ENCODE measurements at places on chromosomes 13 and 19.

GRCh38 chr13:80574113-80574850 lies 233.4 kb upstream of the SPRY2 start:
- DNase-seq = no peak

DNA sequence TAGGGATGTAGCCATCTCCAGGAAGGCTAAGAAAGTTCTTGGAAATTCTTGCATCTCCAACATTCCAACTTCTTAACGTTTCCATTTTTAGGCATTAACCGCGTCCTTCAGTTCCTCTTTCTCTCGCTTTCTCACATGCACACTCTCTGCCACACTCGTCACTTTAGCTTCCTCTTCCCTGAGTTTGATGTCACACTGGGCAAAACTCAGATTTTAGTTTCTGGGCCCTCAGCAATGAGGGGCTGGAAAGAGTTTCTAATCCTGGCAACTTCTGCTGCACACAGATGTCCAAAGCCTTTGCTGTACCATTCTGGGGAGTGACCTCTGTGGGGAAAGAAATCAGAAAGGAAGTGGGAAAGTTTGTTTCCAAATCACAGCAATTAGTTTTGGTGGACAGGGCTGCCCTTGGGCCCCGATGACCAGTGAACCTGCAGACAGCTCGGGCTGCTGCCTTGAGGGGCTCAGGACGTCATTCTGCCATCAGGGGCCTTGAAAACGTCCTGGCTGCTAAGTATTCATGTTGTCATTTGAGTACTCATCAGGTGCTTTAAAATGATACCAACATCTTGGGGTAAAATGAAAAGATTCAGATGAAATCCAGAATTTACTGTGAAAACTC lies 89.3 kb downstream of the KL start:
- no peak for DNase-seq

- DNase-seq = peak; percentile 9
Measured at GRCh38 chr13:99496184-99497142, 4.8 kb upstream of the TM9SF2 start.

DNA sequence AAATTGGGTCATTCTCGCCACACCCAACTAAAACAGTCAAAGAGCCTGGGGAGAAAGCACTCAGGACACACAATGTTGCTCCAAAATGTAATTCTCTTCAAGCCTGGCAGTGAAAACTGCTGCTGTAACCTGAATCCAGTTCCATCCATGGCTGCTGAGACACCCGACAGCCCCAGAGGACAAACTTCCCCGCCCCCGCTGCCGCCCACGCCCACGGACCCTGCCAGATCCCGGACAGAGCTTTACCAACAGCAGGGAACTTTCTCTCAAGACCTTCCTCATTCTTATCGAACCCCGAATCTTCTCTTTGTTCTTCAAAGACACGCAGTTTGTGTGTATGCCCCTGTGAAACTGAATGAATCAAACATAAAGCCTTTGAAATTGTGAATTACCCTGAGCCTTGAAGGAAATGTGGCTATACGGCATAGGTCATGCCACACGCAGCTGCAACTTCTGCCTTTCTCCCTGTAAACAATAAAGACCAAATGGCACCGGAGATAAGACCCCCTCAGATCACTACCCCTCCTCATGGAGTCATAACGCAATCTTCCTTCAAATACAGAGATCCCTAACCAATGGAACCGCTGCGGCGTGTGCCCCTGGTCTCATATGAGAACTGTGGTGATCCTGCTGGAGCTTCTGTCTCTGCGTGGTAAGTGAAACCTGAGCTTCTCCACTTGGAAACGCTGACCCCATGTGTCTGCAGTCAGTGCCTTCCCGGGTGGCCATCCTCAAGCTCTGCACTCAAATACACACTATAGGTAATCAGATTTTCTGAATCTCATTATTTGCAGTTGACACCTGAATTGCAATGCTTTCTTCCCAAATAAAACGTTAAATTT lies 4.8 kb upstream of the LAMP1 start:
- DNase-seq = no peak

DNA sequence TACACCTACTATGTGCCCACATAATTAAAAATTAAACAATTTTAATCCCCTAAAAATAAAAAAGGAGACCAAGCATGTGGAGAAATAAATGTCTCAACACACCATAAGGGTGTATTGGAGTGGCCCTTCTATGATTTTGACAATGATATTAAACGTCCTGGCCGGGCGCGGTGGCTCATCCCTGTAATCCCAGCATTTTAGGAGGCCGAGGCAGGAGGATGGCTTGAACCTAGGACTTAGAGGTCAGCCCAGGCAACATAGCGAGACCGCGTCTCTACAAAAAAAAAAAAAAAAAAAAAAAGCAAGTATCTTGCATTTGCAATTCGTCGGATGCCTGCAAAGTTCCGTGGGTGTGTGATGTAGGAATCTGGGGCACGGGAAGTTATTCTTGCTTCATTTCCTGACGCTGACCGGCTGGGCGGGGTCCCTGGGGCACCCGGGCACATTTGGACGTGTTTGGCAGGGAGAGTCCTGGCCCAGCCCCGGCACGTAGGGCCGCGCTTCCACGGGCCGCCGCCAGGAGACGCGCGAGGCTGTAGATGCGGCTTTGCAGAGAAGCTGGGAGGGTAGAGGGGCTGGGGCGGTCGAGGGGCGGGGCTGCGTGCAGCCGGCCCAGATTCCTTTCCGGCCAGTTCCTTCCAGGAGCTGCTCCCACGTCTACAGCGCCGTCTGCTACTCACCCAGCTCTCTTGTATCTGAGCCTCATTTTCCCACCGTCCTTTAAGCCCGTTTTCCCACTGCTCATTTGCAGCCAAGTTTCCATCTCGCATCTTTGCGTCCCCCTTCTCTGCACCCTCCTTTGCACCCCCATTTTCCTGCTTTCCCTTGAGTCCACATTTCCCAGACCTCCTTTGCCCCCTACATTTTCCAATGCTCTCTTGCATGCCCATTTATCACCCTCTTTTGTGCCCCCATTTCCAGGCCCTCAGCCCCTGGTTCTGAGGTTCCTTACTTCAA lies 2.2 kb upstream of the TSPAN16 start:
- DNase-seq = peak; percentile 84

GRCh38 chr13:27482983-27483382 lies 32.6 kb upstream of the MTIF3 start:
- no peak for DNase-seq

DNA sequence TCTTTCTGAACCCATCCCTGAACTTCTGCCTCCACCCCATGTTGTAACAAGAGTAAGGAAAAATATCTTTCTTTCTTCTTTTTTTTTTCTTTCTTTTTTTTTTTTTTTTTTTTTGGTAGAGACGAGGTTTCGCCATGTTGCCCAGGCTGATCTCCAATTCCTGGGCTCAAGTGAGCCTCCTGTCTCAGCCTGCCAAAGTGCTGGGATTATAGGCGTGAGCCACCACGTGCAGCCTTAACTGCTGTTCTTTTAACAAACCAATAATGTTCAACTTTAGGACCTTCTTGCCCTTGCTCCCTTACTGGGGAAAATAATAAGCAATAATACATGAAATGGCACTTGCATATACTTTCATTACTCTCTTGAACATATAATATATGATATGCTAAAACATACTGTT lies 19.6 kb downstream of the GPR183 start:
- DNase-seq = no peak

GRCh38 chr13:90205911-90206310 lies 1141.6 kb upstream of the MIR17HG start:
- no peak for DNase-seq

DNA sequence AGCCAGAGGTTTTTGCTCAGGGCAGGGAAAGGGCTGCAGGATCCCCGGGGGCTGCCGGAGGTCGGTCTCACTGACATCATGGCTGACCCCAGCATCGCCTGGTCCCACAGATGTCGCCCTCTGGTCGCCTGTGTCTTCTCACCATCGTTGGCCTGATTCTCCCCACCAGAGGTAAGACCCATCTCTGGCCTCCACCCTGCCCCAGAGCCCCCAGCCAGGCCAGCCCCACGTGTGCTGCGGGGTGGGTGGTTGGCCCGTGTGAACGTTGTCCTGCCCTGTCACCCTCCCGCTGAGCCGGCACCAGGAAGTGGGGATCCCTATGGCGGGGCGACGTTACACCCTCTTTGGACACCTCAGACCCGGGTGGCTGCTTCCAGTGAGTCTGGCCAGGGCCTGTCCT lies 906 bp downstream of the FXYD5 start:
- no peak for DNase-seq

- DNase-seq = no peak
Measured at GRCh38 chr13:30572859-30573275, 44.9 kb upstream of the USPL1 start.

DNA sequence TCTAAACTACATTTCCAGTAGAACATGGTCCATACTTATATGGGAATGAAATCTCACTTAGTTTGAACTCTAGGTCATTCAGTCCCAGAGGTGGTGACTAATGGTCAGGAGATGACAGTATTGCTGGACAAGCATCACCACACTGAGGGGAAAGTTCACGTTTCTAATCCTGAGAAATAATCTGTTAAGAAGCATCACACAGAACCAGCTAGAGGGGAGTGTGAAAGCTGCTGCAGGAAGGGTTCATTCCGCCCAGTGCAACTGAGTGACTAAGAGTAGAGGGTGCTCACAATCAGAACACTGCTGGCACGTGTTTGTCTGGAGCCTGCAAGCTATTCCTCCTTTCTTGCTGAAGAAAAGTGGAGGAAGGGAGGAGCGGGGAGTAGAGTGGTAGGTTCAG lies 2.7 kb downstream of the COL4A1 start:
- no peak for DNase-seq

DNA sequence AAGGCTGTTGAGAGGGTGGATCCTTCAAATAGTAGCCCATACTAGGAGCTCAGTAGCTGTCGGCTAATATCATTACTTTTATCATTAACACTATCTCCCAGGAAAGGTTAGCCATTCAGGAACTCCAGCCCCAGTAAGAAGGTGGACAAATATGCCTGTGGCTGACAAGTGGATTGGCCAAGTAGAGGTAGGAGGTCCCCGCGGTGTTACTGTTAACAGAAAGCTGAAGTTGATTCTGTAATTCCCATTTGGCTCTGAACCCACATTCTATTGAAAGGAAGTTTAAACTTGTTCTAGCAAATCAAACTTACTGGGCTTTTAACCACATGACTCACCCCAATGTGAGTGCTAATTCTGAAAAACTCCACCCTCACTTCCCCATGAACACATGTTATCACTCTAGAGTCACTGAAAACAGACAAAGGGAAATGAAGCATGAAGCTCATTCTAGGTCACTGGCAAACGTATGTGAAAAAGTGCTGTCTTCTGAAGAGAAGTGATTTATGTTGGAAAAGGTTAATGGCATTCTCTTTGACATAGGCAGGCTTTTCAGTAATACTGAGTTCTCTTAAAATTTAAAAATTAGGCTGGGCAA lies 273.5 kb downstream of the FGF14 start:
- DNase-seq = no peak

GRCh38 chr13:72317346-72318109 lies 409.9 kb downstream of the MZT1 start:
- no peak for DNase-seq

Measured in anterior cingulate cortex (tissue), 58 donors.